ENCODE measurements at places on chromosomes 3 and 15.

GRCh38 chr15:69388260-69388705, 25.9 kb upstream of the KIF23 start:
- DNase-seq, result peak; percentile 47

DNA sequence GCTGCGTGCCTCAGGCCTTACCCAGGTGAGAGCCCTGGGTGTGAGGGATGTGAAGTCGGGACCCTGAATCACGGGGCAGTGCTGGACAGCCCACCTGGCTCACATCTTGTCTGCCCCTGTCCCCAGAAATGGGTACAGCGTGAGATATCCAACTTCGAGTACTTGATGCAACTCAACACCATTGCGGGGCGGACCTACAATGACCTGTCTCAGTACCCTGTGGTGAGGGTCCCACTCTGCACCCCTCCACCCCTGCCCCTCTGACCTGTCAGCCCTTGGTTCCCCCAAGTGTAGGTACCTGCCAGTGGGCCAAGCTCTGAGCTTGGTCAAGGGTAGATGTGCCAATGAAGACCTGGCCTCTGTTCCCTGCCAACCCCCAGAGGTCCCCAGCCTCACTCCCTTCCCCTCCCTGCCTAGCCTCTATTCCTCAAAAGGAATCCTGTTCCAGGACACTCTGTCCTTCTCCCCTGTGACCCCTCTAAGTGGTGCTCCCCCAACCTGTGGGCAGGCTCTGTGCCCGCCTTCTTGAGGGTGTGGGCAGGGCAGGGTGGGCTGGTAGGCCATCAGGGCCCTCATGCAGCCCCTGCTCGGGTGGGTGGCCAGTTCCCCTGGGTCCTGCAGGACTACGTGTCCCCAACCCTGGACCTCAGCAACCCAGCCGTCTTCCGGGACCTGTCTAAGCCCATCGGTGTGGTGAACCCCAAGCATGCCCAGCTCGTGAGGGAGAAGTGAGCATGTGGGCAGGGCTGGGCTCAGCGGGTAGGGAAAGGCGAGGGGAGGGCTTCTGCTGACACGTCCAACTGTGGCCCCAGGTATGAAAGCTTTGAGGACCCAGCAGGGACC, 25.1 kb downstream of the NBEAL2 start:
- DNase-seq, result no peak

- no peak for DNase-seq
Observed at GRCh38 chr3:66622756-66623457, 122.1 kb upstream of the LRIG1 start.

DNA sequence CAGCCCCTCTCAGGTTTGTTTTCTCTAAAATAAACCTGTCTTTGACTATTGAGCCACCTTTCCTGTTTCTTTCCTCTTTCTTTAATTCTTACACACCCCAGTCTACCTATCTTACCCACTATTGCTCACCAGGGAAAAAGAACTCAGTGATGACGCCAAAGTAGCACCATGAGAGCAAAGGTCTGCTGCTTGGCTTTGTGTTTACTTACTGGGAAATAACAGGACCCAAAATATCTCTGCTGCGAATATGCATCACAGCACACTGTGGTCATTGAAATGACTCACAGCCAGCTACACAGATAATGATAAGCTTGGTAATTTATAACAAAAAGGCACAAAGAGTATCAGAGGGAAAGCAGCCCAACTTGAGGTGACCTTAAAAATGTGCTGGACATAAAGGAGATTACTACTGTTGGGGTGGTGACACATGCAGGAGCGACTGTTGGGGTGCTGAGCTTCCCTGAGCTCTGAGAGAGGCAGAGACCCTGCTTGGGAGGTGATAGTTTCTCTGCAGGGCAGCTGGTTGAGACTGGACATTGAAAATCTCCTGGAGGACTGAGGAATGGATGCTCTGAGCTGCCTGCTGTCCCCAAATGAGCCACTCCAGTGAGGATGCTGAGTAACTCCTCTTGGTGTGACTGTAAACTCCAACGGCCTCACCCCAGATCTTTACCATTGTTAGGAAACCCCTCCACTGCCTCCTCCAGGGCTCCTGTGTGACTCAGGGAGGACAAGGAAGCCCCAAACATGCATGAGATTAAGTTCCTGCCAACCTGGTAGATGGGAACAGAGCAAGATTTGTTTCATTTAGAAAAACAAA, 14.5 kb downstream of the EFCAB12 start:
- DNase-seq, result no peak

GRCh38 chr15:58064082-58064979, 1.2 kb downstream of the ALDH1A2 start:
- DNase-seq, result no peak

GRCh38 chr15:67199881-67200763, 54.3 kb downstream of the AAGAB start:
- DNase-seq, result no peak

GRCh38 chr3:29207427-29207826, 73.4 kb upstream of the RBMS3 start:
- no peak for DNase-seq

DNA sequence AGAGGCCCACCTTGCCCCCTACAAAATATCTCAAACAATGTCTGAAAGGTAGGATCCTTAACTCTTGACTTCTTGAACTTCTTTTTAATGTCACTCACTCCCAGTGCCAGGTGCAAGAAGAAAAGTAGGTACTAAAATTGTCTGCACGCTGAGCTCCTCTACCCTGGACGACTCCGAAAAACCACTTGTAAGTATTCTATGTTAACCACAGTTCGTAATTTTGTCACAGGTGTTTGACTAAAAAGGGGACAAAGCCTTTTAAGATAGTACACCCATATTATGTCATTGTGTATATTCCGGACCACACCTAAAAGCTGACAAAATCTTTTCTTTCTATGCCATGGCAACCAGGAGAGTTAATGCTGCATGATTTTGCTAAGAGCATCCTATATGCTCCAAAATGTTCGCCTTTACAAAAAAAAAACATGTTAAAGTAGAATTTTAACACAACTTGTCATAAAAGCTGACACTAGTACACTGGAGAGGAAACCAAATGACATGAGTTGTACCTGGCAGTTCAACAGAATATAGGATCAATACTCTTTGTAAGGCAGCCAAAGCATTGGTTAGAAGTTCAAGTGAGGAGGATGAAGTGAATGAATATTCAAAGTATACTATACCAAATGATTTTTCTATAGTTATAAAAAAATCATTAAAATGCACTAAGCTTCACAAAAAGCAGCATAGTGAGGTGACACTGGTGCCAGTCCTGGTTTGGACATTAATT, 210.5 kb downstream of the FOXP1 start:
- DNase-seq, result no peak

GRCh38 chr3:82353306-82354171, 592.1 kb upstream of the GBE1 start:
- DNase-seq, result no peak

DNA sequence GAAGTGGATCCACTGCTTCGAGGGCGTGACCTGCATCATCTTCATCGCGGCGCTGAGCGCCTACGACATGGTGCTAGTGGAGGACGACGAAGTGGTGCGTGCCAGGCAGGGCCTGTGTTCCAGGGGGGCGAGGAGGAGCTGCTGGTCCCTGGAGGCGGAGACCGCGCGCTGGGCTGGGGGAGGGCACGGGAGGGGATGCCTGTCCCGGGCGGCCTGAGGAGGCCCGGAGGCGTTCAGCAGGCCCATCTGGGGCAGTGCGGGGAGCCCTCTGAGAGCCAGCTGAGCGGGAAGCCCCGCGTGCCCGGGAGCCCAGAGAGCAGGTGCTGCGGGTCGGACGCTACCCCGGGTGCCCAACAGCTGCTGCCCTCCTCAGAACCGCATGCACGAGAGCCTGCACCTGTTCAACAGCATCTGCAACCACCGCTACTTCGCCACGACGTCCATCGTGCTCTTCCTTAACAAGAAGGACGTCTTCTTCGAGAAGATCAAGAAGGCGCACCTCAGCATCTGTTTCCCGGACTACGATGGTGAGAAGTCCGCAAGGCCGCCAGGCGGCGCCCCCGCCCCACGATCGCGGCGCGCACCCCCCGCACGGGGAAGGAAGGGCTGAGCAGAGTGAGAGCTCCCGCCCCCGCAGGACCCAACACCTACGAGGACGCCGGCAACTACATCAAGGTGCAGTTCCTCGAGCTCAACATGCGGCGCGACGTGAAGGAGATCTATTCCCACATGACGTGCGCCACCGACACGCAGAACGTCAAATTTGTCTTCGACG, 2.9 kb downstream of the GNAT1 start:
- DNase-seq, result no peak

DNA sequence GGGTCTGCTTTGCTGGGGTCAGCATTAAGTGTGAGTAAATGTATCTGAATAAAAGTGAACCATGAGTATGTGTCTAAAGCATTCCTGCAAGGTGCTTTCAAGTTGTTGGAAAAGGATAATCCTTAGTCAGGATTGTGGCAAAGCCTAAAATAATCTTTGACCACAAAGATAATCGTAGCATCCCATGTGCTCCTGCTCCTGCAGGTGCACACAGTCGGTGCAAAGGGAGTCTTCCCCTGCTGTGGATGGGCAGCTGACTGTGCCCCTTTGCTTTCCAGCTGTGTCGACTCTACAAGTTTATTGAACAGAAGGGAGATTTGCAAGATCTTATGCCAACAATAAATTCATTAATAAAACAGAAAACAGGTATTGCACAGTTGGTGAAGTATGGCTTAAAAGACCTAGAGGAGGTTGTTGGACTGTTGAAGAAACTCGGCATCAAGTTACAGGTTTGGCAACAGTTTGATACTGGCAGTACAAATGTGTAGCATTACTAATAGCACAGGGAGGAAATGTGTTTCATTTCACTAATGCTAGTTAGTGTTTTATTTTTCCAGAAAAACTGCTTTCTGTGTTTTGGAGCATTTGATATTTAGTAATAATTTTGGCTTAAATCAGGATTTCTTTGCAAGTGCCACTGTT, 22.6 kb downstream of the SRP14 start:
- no peak for DNase-seq

Data from fibroblast of the conjunctiva (primary cell).